ENCODE measurements at places on chromosomes 11 and 22.

GRCh38 chr11:67389477-67389876, 2.3 kb upstream of the RAD9A start:
- DNase-seq: peak; percentile 33

- DNase-seq: no peak
These were observed 66.1 kb downstream of the TENM4 start for GRCh38 chr11:79374727-79375126.

GRCh38 chr22:46803031-46803880, 40.8 kb downstream of the TBC1D22A start:
- peak; percentile 12 for DNase-seq

DNA sequence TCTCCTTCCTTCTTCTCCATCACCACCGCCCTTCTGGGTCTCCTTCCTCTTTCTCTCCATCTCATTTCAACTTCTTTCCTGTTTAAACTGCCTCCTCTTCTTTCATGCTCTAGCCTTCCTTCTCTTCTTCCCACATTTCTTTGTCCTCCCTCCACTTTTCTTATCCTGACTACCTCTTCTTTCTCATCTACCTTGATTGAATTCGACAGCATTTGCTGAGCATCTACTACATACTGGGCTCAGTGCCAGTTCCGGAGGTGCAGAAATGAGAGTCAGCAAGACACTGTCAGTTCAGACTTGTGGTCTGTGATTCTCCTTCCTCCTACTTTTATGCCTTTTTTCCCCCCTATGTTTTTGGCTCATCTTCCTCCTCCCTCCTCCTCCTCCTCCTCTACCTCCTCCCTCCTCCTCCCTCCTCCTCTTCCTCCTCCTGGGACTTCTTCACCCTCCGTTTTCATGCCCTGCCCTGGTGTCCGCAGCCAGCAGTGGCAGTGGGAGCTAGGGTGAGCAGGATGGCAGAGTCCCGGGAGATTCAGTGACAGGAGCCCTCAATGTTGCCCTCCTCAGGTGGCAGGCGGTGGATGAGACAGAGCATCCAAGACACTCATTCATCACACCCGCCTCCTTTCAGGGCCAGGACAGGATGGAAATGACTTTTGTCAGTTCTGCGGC, 146.0 kb upstream of the SEZ6L start:
- DNase-seq: no peak

DNA sequence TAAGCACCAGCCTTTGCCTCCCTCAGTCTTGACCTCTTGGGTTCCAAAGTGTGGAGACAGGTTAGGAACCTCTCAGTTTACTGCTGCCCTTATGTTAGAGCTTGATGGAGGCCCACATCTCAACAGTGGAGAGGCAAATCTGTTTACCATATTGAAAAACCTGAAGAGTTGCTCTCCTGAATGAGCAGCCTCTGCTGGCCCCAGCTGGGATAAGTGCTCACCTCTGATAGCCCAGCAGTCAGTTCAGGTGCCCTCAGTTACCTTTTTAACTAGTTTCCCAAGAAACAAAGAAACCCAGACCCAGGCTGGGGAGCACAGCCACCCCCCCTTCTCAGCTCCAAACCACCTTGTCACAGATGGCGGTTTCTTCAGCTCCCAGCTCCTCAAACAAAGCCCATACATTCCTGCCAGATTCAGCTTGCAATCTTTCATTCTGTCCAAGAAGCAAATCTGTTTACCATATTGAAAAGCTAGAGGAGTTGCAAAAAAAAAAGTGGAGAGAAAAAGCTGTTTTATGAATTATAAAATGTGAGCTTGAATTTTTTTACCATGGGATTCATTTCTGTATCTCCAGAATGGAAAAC, 57.2 kb downstream of the PPFIBP2 start:
- no peak for DNase-seq

GRCh38 chr11:67370351-67371076, 2.9 kb downstream of the CLCF1 start:
- DNase-seq: no peak

All from NCI-H1105 treated with DMSO at 0.1 percent for 48 hours (cell line).